SJSA1 (cell line): ENCODE measurements at places on chromosomes 3 and 15. TPM values are rescaled to one million over a fixed set of nuclear protein-coding genes. Genes with fewer than 3 reads are reported as not detected.

GRCh38 chr3:86563400-86563970 lies 427.5 kb downstream of the VGLL3 start:
- DNase-seq: no peak

GOLGA8M gene
- total RNA-seq: 1.6 and 3.5 TPM in 2 replicates

CFAP100 gene
- total RNA-seq: not detected in 2 replicates

DNA sequence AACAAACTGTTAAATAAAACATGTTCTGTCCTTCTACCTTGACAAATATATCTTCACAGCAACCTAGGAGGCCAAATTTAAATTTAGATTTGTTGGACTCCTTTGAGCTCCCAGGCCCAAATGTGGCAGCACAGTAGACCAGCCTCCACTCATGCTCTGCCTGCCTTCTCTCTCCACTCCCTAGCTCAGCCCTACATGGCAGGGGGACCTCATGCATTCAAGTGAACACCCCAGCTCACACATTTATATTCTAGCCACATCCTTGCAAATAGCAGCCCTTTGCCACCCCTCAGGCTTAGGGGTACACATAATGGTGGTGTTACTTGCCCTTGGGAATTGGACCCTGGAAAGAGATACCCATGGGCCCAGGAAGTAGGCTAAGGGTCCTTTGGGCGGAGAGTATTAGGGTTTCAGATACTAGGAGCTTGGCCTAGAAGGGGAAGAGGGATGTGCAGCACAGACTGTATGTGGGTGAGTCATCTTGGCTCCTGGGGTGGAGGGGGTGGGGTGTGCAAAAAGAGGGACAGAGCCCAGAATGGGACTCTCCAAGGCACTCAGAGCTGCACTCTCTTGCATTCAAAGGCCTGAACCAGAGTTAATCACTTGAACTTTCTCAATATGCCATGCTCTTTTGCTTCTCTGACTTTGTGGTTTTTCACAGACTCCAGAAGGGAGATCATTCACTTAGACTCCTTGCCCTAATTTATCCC lies 268.4 kb upstream of the ROPN1 start:
- peak; percentile 44 for DNase-seq

GRCh38 chr3:123202451-123202850 lies 708 bp downstream of the SEC22A start:
- DNase-seq: peak; percentile 2

DNA sequence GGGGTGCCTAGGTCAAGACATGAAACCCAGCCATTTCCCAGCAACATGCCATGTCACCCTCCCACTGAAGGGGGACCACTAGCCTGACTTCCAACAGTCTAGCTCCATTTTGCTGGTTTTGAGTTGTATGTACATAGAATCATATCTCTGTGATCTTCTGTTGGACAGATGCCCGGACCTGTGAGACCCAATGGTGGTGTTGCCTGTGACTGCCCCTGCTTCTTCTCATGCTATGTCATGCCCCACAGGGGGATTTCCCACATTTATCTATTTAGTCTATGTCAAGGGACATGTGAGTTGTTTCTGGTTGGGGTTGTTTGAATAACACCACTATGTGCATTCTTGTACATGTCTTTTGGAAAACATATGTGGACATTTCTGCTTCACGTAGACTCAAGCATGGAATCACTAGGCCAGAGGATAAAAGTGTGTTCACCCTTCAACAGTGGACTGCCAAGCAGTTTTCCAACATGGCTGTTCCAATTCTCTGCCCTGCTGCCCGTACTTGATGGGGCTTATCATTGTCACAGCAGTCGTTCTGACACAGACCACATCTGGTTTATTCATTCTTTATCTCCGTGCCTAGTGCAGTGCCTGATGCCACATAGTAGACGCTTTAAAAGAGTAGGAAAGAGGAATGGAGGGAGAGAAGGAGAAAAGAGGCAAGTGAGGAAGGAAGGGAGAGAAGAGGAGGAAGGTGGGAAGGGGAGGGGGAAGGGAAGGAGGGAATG lies 114.4 kb downstream of the TPRA1 start:
- no peak for DNase-seq

DNA sequence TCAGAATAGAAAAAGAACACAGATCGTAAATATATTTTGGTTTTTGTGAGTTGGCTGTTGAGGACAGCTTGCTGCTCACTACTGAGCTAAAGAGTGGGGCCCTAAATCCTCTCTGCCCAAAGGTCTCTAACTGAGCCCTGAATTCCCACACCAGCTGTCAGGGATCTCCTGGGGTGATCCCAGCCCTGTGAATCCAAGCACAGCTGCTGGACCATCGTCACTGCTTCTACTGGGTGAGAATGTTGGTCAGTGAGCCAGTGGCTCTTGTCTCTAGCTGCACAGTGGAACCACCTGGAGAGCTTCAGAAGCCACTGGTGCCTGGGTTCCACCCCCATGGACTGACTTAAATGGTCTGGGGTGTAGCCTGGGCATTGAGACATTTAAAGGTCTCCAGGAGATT lies 90.5 kb upstream of the IL12A start:
- no peak for DNase-seq

DNA sequence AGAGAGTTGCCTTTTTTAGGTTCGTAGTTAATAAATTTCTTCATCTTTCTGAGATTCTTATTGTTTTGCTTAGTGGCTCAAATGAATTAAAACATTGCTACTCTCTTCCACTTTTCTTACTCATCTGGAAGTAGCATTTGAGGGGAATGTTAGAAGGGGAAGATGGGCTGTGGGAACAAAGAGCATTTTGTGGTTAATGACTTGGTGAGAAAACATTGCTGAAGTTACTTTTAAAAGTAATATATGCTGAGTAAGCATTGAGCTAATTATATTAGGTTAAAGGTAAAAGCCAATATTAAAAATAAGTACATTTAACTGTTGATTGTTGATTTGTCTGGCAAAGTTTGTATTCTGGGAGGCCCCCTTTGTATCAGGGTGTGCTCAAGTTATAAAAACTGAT lies 5.7 kb downstream of the MORF4L1 start:
- DNase-seq: no peak

GRCh38 chr3:190339130-190339529 lies 16.9 kb upstream of the CLDN1 start:
- DNase-seq: no peak

TTLL13 gene
- total RNA-seq: not detected in 2 replicates

DNA sequence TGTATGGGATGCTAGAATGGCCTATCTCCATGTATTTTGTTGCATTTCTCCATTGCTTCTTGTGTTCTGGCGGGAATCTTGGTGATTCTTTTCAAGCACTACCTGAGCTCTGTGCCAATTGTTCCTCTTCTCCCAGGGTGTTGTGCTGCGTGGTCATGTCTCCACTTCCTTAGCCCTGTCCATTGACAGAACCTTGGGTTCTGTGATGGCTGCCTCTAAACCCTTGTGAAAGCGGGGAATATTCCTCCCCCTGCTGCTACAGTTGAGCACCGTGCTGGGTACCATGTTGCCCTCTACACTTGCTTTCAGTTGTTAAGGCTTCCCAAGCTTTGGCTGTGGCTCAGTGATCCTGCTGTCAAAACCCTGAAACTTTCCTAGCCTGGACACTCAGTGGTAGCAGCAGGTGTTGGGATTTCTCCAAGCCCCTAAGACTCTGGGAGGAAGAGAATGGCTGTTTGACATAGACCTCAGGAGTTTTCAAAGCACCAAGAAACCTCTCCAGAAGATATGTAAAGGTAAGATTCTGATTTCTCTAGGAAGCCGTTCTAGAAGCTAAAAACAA lies 69.5 kb downstream of the MBNL1 start:
- no peak for DNase-seq

- DNase-seq: no peak
These were observed 527.2 kb downstream of the FOXP1 start for GRCh38 chr3:71056327-71056726.

- DNase-seq: no peak
These were observed 149.0 kb downstream of the MAGI1 start for GRCh38 chr3:65889707-65890099.

DNA sequence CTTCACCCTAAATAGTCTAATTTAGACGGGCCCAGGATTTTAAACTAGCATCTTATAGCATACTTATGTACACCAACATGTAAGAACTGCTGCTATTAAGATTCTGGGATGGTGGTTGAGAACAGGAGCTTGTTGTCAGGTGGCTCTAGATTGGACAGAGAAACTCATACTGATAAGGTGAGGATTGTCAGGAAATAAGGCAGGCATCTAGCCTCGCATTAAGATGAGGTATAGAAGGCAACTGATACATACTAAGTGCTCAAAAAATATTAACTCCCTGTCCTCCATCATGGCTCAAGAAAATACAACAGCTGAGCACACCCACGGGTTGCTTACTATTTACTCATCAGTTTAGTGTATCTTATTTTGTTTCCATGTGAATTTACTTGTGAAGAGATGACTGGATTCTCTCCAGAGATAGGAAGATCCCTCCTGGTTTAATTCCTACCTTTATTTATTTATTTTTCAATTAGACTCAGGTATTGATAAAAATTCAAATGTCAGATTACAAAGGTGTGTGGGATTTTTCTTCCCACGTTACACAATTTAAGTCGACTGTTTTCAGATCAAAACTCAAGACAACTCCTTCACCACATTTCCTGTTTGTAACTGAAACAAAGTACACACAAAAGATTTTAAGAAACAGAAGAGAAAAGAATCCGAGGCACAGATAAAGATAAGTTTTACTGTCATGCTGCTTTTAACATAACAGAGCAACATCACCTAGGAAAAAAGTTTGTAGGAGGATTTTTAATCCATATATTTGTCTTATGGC lies at the start of gene TRAT1:
TSS of gene TRAT1 (plus strand) at position 664 of the 775 bp plus-strand sequence. CDS start 142 bp downstream, outside the sequence.
- no peak for DNase-seq
